H54 (cell line): ENCODE measurements at places on chromosomes 1 and 21.

GRCh38 chr21:39658066-39658465 is 45.3 kb downstream of the B3GALT5 start:
- DNase-seq, result no peak

- no peak for DNase-seq
Measured at GRCh38 chr1:54766726-54767125, 2.4 kb upstream of the PARS2 start.

DNA sequence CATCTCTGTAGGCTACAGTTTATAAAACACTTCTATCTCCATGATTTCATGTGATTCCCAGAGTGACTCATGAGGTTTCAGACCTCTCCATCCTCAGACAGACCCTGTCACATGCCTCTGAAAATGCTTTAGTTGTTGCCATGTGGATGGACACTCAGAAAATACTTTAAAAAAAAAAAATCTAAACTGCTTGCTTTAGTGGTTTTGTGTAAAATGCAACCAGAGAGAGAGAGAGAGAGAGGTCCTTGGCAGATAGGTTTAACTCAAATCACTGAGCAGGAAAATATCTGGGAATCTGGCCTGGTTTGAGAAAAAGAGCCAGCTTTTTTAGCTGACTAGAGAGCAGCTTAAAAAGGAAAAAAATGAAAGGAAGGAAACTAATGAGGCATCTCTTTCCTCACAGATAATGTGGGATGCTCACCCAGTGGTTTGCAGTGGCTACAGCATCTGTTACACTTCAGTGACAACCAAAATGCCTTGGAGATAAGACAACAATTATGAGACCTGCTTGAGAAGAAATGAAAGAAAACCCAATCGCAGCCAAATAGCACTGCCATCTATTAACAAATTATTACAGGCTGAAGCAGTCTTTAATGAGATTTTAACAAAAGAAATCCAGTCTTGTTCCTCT is 54.6 kb upstream of the SYT14 start:
- DNase-seq, result no peak

DNA sequence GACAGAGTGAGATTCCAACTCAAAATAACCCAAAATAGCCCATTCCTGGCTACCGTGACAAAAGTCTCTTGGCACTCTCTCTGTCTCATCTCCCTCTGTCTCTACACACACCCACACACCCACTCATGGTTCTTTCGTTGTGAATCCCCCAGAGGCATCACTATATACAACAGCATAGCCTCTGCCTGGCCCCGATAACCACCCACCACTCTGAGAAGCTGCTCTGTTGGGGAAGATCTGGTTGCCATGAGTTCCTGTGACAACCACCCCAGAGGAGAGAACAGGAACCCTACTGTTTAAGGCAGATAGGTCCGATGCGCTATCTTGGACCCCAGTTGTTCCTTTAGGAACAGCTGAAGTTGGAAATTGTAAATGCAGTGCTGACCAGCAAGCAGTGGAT is 70.4 kb upstream of the LYST start:
- DNase-seq, result no peak

DNA sequence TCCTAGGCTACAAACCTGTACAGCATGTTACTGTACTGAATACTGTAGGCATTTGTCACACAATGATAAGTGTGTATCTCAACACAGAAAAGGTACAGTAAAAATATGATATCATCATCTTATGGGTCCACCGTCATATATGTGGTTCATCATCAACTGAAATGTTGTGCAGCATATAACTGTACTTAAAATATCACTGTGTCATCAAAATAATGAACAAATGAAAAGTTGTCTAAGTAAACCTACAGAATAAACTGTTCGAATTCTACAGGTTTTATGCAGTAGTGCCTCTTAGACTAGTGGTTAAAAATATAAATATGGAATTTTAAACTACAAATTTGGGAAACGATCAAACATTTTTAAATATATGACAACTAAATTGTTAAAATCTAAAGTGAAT is 328.8 kb downstream of the KCTD3 start:
- DNase-seq, result no peak

DNA sequence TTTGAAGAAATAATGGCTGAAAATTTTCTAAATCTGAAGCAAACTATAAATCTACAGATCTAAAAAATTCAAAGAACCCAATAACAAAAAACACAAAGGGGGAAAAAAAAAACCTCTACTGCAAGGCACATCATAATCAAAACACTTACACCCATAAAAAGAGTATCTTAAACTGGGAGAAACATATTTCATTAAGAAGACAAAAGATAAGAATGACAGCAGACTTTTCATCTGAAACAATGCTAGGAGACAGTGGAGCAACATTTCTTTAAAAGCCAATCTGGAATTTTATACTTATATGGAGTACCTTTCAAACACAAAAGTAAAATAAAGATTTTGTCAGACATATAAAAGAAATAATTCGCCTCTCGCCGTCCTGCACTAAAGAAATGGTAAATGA is 49.1 kb downstream of the COP1 start:
- no peak for DNase-seq

DNA sequence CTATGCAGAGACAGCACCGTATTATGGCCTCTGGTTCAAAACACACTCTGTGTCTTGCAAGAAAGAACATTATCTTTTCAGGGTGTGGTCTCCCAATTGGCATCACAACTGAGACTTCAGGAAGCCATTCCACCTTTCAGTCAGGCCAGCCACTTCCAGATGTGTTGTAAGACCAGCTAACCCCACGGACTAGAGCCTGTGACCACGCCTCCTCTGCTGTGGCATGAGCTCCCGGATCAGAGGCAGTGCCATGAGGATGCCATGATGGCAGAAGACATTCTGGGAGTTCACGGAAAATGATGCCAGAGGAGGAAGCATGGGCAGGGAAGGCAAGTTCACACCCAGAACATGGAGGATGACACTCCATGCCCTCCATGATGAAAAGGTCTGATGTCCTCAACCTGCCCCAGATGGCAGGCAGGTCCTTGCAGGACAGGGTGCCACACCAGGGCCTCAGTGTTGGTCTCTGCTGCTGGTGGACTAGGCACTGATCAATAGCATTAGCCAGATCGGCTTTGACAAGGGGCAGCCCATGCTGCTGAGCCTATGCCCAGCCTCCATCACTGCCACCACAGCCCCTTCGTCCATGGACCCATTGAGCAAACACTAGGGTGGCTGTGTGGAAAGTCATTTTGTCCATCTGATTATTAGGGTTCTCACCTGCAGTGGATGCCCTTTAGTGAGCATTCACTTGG is 341.6 kb downstream of the MATN1 start:
- DNase-seq, result no peak

DNA sequence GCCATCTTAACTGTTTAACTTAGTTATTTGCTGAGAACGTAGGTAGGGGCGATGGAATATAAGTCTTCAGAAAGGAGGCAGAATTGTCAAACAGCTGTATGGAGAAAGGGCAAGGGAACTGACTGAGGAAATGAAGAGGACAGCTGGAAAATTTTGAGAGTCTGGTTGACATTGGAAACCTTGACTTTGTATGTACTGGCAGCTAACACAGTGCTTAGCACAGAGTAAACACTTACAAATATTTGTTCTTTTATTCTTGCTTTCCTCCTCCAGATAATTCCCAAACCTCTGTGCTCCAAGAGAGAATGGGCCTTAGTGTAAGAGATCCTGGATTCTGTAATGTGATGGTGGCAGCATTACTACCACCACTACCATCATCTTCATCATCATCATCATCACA is 91.3 kb downstream of the ZSCAN20 start:
- DNase-seq, result no peak

- no peak for DNase-seq
Measured at GRCh38 chr1:156914440-156914856, 6.0 kb upstream of the LRRC71 start.

DNA sequence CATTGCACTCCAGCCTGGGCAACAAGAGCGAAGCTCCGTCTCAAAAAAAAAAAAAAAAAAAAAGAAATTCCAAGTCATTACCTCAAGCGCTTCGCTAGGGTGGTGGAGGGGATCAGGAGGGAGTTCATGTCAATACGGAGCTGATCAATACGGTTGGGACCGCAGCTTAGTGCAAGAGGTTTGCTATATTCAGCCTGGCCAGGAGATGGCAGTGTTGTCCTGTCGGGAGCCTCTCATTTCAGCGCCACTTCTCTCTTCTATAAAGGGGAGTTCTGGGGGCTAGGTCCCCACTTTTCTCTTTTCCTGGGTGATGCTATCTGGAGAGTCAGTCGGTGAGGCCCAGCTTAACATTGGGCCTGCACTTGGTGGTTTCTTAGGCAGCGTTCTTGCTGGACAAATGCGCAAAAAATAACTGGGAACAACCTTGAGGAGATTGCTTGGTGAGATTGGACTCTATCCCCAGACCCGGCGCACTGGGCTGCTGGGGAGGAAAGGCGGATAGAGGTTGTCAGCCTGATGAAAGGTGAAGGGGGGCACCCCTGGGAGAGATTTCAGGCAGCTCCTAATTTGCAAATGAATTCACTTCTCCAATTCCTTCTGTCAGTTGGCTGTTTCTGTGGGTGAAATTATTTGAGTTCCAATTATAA is 40.4 kb downstream of the KIAA0040 start:
- DNase-seq, result no peak

GRCh38 chr21:16402752-16403151 is 673.0 kb downstream of the USP25 start:
- DNase-seq, result no peak

DNA sequence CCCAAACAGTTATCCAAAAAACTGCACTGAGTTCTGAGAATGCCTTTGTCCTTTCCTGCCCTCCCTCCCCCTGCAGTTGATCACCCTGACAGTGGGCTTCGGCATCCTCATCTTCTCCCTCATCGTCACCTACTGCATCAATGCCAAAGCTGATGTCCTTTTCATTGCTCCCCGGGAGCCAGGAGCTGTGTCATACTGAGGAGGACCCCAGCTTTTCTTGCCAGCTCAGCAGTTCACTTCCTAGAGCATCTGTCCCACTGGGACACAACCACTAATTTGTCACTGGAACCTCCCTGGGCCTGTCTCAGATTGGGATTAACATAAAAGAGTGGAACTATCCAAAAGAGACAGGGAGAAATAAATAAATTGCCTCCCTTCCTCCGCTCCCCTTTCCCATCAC is 8.8 kb upstream of the NHLH1 start:
- no peak for DNase-seq

GRCh38 chr21:43971201-43971991 is 40.7 kb upstream of the TRAPPC10 start:
- DNase-seq, result no peak

DNA sequence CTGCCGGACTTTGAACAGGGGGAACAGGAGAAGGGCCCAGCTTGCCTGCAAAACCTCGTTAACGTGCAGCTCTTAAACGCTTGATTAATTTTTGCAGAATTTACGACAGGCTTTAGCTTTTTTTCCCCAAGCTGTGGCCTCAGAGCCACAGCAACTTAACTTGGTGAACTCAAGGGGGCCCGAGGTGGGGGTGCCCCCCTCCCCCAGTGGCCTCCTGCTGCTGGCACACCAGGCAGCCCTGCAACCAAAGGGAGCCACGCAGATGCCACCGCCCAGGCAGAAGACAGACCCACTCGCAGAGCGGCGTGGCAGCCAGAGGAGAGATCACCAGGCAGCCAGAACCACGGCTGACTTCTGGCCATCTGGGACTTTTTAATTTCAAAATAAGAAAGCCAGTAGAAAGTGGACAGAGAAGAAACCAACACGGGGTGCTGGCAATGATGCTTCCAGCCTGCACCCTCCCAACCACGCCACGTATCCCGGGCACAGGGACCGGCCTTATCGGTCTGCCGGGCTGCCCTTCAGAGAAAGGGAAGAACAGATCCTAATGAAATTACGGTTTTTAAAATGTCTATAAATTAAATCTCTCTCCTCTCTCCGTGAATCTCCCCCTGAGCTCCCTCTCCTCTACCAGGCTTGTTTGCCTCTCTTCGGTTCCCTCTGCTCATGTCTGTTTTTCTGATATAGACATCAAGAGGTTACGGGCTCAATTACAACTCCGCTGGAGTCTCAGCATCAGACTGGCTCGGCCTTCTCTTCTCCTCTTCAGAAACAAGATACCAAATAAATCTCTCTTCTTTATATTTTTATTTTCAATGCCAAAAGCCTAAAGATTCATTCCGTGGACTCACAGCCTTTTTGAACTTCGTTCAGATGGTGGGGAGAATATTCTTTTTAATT is 6.4 kb downstream of the CASZ1 start:
- DNase-seq, result no peak

DNA sequence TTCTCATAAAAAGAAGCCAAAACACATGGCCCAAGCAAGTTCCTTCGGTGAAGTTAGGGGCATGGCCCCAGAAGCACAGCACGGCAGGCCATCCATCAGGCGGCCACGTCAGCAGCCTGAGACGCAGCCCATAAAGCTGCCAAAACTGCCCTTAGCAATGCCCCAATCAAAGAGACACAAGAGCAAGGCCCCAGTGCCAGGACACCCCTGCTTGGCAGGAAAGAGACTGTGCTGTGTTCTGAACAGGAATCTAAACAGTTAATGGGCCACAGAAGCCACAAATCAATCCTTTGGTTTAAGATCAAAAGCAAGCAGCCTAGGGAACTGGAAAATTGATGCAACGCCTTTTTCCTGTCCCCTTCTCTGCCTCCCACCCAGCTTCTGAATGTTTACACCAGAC is 497.0 kb upstream of the USP24 start:
- DNase-seq, result no peak

DNA sequence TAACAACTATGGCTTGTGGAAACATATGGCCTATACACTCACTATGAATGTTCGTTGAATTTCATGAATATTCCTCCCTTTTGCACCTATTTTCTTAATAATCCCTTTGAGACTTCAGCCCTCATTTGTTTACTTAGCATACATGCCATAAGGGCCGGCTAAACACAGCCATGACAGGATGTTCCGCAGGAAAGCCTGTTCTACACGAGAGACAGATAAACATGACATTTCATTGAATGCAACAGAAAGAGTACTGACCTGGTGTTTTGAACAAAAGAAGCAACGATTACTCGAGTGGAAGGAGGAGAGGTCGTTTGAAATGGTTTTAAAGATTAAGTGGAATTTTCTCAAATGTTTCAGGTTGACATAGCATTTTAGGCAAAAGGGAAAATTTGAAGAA is 459.5 kb upstream of the CXADR start:
- DNase-seq, result no peak

DNA sequence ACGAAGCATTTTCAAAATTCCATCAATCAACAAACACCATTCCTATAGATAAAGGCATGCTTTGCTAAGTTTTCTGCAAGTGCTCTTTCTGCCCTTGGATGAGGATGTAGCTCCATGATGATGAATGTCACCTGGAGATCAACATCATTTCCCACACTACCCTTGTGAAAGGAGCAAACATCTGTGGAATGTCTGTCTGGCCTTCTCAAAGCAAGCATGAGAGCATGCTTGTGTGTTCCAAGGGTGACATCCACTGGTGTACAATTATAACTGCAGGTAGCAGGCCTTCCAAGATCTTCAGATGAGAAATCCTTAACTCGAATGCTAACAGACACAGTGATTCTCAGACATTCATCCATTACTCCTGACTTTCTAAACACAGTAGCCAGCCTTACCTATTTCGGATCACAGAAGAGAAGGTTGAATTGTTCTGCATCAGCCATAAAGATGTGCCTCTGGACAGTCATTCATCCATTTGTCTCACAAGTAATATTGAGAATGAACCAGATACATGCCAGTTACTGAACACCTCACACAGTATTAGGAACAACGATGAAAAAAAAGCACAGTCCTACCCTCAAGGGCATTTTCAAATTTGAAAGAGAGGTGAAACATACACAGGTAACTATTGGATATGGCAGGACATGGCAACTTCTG is 162.4 kb downstream of the TPR start:
- peak; percentile 23 for DNase-seq
